Activated CD4-positive, alpha-beta T cell treated with anti-CD3 and anti-CD28 coated beads, Interleukin-2, Interleukin-4, amounts not matched to agents 100 ng/mL and 50 ng/mL, durations not matched to agents 16 hours and 8 hours (primary cell): ENCODE measurements at places on chromosomes 2 and 18.

DNA sequence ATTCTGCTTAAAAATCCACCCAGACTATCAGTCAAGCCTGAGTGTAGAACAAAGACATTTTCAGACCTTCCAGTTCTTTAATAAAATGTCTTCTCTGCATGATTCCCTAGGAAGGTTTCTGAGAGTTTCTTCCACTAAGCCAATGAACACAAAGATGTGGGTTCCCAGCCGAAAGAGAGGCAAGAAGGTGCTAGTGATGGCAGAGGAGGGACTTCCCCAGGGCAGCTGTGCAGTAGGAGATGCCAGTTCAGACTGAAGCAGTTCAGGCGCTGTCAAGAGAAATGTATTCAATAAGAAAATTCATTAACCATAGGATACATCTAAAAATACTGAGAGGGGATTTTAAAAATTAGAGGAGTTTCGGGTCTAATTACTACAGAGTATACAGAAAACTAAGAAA is 83.3 kb downstream of the RND3 start:
- no peak for DNase-seq

DNA sequence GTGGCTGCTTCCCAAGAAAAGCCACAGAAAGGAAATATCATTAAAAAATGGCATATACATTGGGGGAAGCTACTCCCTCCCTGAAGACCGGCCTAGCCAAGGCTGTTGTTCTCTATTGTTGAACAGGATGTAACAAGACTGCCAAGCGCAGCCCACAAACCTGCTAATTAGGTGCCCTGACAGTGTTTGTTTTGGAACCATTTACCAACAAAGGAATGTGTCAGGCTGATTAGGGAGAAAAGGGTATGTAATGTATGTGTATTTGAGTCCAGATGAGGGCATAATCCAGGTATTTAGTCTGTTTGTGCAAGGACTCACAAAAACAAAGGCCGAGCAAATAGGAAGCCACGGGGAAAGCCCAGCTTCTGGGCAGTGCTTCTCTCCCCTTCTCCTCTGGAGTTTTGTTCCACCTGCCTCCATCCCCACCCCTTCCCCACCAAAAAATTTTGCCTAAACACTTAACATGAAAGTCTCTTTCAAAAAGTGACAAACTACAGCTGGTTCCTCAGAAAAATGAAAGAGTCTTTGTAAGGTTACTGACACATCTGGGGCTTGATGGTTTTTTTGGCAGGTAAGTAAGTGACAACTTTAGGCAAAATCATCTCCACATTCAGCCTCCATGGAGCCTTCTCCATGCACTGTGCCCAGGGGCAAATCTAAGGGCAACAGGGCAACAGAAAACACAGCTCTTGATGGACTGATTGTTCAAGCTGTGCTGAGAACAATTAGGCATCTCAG is 78.3 kb upstream of the FZD5 start:
- no peak for DNase-seq

DNA sequence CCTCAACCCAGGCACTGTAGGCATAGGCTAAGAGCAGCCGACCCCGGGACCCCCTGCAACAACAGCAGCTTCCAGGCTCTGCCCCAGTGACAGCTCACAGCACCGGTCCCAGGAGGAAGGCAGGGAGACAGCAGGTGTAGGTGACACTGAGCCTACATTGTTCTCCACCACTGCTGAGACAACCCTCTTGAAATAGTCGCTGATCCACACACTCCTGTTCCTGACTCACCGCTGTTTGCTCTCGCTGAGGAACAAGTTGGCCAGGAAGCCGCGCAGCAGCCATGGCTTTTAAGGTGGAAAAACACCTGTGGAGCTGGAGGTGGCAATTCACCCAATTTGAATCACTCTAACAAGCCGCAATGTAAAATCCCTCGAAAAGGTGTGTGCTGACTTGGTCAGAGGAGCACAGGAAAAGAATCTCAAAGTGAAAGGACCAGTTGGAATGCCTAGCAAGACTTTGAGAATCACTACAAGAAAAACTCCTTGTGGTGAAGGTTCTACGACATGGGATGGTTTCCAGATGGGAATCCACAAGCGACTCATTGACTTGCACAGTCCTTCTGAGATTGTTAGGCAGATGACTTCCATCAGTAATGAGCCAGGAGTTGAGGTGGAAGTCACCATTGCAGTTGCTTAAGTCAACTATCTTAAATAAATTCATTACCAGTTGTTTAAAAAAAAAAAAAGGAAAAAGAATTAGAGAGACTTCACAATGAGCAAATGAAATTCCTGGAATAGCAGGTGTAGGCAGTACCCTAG is 167.5 kb downstream of the ARL4C start:
- no peak for DNase-seq

- no peak for DNase-seq
Observed at GRCh38 chr2:128514555-128514955, 195.9 kb upstream of the HS6ST1 start.

GRCh38 chr2:181675254-181675653 is 5.1 kb downstream of the NEUROD1 start:
- DNase-seq, result no peak

- peak; percentile 1 for DNase-seq
Observed at GRCh38 chr2:172985139-172985892, 90.3 kb upstream of the MAP3K20 start.

GRCh38 chr2:175180701-175181103 is 808 bp downstream of the ATP5MC3 start:
- peak; percentile 67 for DNase-seq

DNA sequence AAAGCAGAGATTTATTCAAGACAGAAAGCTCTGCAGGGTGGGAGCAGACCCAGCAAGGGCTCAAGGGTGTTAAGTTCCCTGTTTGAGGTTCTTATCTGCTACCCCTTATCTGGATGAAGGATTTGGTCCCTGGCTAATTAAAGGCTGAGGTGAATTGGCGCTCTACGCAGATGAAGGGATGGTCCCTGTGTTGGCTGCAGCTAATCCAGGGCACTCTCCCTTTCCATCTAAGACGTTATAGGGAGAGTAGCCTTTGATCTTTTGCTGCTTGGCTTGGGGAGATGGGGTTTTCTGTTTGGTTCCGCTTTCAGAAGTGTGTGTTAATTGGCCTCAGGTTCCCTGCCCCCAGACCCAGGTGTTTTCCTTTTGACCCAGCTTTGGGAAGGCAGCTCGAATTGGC is 17.0 kb downstream of the FAM228A start:
- DNase-seq, result no peak

GRCh38 chr2:40488101-40488601 is 36.3 kb upstream of the SLC8A1 start:
- no peak for DNase-seq

- DNase-seq, result no peak
Observed at GRCh38 chr2:230220347-230220969, 674 bp upstream of the SP110 start.

DNA sequence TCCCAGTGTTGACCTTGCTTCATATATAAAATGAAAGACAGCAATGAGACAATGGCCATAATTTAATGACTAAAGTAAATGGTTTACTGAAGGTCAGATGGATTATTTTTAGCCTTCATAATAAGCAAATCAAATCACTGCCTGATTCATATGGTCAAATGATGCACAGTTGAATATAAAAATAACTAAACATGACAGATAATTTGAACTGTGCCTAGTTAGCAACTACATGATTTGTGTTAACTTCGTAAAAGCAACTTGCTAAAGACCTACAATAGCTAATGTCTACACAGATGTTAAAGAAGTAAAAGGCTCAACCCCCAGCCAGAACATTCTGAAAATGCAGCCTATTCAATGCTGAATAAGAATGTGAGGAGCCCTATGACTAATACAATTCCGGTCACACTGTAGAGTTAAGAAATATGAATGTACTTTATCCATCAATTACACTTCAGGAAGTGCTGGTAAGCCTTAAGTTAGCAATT is 590.8 kb upstream of the CDH2 start:
- DNase-seq, result peak; percentile 6

DNA sequence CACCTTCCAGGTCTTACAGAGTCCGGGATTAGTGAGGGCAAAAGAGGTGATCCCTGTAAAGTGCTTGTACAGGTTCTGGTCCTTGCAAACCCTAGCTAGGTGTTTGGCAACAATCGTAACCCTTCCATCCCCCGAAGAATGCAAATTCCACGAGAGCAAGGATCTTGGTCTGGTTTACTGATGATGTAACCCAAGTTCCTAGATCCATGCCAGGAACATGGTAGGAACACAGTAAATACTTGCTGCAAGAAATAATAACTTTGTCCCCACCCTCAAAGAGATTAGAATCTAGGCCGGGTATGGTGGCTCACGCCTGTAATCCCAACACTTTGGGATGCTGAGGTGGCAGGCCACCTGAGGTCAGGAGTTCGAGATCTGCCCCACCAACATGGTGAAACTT is 6.8 kb upstream of the NEU2 start:
- DNase-seq, result no peak

DNA sequence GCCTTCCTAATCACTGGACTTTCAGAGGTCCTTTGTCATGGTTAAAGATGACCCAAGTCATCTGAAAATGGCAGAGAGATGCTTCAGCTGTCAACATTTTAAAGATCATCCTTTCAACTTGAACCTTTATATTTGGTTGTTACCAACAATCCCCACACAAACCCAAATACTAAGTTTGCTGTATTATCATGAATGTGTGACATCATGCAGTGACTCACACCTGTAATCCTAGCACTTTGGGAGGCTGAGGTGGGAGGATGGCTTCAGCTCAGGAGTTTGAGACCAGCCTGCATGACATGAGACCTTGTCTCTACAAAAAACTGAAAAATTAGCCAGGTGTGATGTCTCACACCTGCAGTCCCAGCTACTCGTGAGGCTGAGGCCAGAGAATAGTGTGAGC is 55.2 kb upstream of the NRP2 start:
- no peak for DNase-seq

- DNase-seq, result no peak
Observed at GRCh38 chr2:133711201-133711600, 142.9 kb upstream of the NCKAP5 start.

DNA sequence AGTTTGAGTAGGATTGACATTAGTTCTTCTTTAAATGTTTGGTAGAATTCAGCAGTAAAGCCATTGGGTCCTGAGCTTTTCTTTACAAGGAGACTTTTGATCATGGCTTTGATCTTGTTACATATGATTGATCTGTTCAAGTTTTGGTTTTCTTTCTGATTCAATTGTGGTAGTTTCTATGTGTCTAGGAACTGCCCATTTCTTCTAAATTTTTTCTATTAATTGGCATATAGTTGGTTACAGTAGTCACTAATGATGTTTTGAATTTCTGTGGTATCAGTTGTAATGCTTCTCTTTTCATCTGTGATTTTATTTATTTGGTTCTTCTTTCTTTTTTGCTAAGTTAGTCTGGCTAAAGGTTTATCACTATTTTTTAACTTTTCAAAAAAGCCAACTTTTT is 73.3 kb upstream of the DLGAP1 start:
- DNase-seq, result no peak

DNA sequence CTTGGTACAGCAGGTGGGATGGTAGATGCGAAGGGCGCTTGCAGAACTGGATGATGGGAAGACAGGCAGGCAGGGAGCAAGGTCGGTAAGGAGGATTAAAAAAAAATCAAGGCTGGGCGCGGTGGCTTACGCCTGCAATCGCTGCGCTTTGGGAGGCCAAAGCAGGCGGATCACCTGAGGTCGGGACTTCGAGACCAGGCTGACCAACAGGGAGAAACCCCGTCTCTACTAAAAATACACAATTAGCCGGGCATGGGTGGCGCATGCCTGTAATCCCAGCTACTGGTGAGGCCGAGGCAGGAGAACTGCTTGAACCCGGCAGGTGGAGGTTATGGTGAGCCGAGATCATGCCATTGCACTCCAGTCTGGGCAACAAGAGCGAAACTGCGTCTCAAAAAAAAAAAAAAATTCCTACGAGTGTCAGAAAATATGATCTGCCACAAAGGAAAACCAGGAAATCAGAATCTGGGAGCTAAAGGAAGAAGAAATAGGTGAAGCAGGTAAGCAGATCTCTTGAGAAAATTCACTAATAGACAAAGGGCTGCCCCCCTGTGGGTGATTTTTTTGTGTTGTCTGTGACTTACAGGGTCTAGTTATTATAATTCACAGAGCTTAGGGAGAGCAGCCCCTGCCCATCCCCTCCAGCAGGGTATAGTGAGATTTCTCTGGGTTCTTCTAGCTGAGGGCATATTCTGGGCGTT is 46.2 kb downstream of the C2orf42 start:
- DNase-seq, result no peak
